ENCODE measurements at places on chromosomes 16 and 17.

DNA sequence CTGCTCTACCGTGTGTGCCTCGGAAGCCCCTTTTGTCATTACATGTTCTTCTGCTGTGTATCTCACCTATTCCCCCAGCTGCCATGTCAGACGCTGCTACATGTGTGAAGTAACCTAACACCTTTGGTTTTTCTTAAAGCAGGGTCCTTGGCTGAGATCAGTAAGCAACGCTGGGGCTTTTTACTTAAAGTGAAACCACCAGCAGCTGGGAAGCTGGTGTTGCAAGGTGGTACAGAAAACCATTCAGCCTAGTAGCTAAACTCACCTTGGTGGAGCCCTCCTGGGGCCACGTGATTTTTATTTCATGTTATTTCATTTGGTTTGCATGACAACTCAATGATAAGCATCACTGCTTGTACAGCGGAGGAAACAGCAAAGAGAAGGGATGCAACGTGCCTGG is 62.6 kb downstream of the PLCG2 start:
- DNase-seq: no peak

DNA sequence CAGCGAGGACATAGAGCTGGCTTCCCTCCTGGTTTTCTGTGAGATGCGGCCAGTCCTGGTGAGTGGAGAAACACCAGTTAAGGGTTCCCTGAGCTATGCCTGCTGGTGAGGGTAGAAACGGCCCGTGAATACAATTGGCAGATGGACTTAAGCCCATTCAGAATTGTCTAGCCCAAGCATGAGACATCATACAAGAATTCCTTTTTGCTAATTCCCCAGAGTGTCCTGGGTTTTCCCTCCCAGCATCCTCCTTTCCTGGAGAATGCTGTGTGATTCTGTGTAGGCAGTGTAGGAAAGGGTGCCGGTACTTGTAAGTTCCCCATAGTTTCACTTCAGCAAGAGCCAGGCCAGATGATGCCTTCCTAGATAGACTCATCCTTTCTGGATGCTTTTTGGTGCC is 65.1 kb downstream of the SDR42E1 start:
- DNase-seq: no peak

DNA sequence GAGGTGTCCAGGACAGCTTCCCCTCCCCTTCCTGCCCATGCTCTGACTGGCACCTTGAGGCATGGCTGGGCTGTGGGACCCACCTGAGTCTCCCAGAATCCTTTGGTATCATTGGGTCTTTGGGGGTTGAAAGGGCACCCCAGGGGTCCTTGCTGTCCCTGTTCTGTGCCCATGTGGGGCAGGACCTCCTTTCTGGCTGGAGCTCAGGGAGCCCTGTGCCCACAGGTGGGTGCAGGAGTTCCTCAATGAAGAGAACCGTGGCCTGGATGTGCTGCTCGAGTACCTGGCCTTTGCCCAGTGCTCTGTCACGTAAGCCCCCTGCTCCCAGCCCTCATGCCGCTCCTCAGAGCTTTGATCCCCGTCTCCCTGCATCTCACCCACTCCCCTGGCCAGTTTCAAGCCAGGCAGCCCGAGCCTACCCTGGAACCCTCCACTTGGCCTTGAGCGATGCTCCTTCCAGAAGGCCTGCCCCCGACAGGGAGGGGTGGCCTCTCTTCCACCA is 11.8 kb downstream of the FMNL1 start:
- no peak for DNase-seq

GRCh38 chr17:39979893-39980350 is 685 bp upstream of the PSMD3 start:
- no peak for DNase-seq

DNA sequence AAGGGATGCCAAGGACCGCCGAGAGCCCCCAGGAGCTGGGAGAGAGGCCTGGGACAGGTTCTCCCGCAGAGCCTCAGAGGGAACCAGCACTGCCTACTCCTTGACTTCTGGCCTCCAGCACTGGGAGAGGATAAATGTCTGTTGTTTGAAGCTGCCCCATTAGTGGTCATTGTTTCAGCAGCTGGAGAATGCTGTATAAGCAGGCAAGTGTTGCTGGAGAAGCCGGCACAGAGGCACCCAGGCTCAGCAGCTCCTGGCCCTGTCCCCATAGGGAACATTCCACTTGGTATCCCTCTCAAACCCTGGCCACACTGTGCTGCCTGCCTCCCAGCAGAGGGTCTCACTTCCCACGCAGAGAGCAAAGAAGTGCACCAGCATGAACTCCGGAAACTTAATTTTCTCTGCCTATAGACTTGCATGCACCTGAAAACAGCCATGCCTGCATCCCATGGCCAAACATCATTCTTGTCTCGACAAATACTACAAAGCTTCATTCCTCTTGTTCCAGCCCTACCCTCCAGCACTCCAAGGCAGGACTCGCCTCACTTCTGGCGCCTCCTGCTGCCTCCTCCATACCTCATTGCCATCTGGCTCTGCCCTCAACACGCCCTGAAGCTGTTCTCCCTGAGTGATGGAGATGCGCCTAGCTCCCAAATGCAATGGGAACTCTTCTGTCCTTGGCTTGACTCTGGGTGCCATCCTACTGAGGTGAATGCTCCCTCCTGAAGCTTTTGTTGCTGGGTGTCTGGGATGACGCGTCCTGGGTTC is 88.1 kb downstream of the DNAH17 start:
- no peak for DNase-seq

DNA sequence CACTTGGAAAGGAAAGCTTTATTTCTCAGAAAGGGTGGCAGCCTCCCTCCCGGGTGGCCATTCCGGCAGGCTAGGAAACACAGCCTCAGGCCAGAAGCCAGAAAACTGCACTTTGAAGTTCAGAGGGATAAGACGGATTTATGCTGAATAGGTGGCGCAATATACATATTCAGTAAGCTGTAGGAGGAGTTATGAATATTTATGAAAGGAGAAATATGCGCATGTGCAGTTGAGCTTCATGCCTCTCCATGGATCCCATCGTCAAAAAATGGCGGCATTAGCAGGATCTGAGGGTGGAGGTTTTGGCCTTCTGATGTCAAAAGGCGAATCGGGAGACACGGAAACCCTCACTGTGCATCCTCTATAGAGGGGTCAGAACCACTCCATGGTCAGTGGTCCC is 82.3 kb downstream of the KATNIP start:
- DNase-seq: no peak

DNA sequence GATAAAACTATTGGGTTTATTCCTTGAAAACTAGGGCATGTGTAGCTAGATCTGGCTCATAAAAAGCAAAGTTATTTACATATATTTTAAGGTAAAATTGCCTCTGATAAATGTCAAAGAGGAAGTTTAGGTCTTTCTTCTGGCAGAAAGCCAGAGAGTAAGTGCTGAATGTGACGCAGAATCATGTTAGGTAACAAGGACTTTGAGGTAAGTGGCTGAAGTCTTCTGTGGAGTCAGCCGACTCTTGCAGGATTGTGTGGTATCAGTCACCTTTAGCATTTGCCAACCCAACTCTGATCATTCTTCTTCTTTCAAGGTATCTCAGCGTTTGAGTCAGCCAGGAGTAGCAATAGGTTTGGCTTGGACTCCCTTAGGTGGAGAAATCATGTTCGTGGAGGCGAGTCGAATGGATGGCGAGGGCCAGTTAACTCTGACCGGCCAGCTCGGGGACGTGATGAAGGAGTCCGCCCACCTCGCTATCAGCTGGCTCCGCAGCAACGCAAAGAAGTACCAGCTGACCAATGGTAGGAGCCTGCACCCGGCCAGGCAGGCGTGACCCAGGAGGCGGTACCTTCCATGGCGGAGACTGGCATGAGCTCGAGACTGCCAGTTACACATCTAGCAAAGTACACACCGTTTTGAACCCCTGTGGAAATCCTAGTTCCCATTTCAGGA is 37.9 kb downstream of the SIAH1 start:
- DNase-seq: no peak

DNA sequence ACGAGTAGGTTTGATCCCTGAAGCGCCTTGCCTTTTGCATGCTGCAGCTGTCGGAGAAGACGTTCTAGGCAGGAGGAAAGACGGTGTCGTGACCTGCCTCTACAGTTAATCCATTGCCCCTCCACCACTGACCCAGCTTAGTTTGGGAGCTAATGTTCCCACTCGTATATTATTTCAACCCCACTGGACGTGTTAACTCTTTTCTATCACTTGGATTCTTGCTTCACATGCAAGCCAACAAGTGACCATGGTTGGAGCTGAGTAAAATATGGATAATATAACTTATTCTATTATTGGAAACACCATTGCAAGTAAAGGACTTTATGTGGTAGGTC is 681 bp downstream of the CALCOCO2 start:
- no peak for DNase-seq

GRCh38 chr17:29710891-29711418 is 88.2 kb upstream of the CORO6 start:
- no peak for DNase-seq

GRCh38 chr16:28869201-28869600 is 5.6 kb downstream of the SH2B1 start:
- DNase-seq: no peak

DNA sequence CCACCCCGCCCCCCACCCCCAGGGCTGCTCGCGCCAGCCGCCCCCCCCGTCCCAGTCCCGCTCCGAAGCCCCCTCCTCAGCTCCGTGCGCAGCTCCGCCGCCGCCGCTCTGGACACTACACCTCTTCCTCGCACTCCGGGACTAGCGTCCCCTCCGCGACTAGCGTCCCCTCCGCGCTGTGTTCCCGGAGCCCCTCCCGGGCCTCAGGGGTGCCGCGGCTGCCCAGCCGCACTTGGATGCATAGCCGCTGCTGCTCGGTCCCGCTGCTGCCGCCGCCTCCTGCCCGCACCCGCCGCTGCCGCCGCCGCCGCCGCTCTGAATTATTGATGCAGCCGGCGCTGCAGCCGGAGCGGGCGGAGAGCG is at the start of gene CBLN1:
Gene CBLN1, minus strand, starts transcription at position 359 of the 363 bp plus-strand sequence. CDS start 373 bp downstream, outside the sequence.
- no peak for DNase-seq

DNA sequence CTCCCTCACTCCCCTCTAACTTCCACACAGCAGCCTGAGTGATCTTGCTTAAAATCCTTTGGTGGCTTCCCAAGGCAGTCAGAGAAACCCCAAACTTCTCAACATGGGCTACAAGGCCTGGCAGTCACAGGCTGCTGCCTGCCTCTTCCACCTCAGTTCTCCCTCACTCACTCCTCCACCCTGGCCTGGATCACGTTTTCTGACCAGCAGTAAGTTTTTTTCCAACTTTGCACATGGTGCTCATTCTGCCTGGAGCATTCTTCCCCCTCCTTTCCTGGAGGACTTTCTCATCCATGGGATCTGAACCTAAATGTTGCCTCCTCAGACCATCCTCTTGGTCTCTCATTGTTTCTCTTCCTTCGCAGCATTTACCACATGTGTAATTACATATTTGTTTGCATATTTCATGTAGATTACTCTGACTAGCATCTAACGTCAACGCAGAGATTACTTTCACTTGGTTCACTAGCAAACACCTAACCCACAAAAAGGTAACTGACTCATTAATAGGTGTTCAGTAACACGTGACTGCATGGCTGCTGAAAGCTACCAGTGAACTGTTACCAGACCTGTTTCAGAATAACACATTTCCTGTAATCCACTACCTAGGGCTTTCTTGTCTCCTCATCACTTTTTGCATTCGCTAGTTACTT is 17.1 kb downstream of the GNA13 start:
- DNase-seq: no peak

GRCh38 chr16:90047714-90048346 is 28.6 kb upstream of the DBNDD1 start:
- no peak for DNase-seq

DNA sequence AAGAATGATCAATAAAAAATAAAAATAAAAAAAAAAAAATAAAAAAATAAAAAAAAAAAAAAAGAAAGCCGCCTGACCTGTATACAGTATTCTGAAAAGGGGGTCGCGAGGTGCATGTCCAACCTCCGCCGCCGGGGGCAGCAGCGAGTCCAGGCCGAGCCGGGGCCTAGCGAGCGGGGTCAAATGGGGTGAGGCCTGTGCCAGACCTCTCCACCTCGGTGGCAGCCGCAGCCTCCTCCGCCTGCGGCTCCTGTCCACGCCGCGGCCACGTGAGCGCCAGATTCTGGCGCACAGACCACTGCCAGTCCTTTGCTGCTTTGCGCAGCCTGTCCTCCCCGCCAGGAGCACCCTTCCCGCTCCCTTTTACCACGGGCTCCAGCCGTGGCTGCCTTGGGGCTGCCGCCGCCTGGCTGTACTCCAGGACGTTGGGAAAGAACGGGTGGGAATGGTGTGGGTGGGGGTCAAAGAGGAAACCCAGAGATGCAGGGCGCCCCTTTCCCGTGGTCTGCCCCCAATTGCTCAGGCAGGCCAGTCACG is 2.4 kb upstream of the BCKDK start:
- peak; percentile 86 for DNase-seq

DNA sequence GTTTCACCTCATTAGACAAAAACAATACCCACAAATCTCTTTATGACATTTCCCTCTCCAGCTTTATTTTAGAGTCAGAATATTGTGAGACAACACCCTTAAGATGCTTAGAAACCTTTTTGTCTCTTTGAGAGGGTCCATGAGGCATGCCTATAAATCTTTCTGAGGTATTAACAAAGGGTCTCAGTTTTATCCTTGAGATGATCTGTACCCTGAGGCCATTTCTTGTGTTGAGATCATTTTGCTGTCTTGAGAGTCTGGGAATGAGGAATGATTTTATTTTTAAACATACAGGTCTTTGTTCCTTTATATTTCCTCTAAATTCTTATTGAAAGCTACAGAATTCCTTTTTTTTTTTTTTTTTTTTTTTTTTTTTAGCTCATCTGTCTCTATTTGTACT is 179.7 kb upstream of the HS3ST4 start:
- DNase-seq: no peak

DNA sequence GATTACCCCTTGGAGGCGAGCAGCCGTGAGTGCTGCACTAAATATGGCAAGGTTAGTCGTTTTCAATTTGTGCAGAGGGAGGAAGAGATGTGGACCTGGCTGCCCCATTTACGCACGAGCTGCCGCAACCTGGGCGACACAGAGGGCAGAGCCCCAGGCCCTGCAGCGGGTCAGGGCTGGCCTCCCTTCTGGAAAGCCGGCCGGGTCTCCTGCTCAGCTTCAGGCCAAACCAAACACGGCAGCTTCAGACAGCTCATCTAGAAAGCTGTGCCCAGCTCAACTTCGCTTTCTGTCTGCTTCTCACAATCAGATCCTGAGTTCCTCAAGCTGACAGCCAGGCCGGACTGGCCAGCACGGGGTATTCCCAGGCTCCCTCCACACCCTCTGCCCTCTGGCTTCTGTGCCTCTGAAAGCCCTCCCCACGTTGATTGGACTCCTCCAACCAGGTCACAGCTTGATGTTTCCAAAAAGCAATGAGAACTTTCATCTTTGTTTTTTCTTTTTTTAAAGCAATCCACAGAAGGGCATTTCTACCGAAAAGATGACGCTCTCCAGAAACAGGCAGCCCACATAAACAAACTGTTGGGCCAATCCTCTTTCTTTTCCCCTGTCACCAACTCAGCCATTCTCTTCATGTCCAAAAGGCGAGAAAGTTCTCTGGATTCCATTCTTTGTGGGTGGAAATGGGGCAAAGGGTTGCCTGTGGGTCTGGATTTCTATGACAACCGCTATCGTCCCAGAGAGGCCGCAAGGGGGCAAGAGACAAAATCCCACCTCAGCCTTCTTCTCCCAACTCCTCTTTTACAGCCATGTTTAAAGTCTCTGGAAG is 189.0 kb downstream of the ZFHX3 start:
- peak; percentile 43 for DNase-seq

DNA sequence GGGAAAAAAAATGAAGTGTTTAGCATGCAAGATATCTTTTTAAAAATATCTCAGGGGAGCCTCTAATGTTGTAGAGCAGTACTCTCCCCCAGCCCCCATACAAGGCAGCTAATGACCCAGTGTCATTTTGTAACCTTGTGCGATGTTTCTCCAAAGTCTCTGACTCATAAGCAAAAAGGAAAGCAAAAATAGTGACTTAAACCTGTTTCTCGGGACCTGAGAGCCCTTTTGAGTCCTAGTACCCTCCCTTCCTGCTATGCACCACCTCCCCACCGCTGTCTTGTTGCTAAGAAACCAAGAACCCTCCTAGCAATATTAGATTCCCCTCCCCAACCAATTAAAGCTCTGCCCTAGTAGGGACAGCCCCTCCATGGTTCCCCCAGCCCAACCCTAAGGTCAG is 2.8 kb downstream of the MYCBPAP start:
- no peak for DNase-seq

All from right forelimb (tissue), 1 donor.